Activated CD4-positive, alpha-beta T cell treated with anti-CD3 and anti-CD28 coated beads for 36 hours (primary cell): ENCODE measurements at places on chromosomes 7 and 10.
A peak's percentile ranks its signal among the peaks of the same experiment; 100 is the strongest.

DNA sequence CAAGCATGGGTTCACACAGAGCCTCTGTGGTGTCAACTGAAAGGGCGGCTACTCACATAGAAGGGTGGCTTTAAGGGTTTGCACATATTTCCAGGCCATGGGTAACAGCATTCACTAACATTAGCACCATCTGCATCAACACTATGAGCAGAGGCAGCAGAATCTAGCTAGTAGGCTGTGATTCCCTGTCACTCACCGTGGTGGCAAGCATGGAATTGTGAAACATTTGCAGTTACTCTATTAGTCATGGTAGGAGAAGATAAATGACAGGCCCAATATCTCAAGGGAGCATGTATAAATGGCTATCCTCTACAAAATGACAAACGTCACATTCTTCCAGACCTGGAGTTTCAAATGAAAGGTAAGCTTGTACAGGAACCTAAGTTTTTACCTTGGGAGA, 32.2 kb upstream of the CUBN start:
- no peak for DNase-seq

DNA sequence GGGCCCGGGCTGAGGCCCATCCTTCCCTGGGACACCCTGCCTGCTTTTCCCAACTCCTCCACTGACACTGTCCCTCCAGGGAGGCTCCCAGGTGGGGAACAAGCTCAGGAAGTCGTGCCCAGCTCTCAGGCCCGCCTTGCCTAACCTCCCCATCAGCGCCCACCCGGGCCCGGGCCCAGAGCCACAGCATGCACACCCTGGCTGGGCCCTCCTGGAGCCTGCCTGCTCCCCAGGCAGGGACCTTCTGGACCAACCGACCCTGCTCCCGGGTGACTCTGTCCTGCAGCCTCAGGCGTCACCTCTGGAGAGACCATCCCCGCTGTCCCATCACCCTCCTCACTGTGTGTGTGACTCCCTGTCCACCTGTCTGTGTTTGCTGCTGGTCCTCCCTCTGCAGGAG, 1.8 kb upstream of the TMEM184A start:
- no peak for DNase-seq

- no peak for DNase-seq
Observed at GRCh38 chr10:18830277-18830676, 171.0 kb downstream of the ARL5B start.

- no peak for DNase-seq
Observed at GRCh38 chr7:87001214-87001613, 58.2 kb downstream of the ELAPOR2 start.

GRCh38 chr10:131452926-131453720, 141.6 kb upstream of the TCERG1L start:
- DNase-seq = peak; percentile 9

DNA sequence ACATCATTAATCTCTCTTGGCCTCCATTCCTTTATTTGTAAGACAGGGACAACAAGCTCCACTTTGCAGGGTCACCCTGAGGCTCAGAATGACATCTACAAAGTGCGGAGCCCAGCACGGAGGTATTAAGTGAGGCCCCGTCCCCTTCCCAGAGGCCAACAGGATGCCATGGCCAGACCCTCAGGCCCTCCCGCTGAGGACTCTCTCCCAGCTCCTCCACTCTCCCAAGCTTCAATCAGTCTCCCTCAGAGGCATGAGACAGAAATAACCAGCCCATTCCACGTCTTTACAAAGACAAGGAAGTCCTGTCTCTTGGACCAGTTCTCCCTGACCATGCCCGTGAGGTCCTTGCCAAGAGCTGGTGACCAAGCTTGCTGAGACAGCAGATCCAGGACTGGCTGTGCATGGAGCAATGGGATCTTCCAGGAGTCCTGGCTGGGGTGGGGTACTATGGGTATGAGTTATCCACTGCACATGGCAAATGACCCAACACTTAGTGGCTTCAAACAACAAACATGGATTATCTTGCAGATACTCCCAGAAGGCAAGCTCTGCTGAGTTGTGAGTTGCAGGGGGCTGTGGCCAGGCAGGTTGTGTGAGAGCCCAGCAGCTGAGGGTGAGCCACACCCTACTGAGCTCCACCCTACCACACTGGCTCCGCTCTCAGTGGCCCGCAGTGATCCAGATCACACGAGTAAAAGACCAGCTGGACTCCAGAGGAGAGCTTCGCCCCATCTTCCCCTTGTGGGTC, 4.3 kb upstream of the PPIF start:
- no peak for DNase-seq

DNA sequence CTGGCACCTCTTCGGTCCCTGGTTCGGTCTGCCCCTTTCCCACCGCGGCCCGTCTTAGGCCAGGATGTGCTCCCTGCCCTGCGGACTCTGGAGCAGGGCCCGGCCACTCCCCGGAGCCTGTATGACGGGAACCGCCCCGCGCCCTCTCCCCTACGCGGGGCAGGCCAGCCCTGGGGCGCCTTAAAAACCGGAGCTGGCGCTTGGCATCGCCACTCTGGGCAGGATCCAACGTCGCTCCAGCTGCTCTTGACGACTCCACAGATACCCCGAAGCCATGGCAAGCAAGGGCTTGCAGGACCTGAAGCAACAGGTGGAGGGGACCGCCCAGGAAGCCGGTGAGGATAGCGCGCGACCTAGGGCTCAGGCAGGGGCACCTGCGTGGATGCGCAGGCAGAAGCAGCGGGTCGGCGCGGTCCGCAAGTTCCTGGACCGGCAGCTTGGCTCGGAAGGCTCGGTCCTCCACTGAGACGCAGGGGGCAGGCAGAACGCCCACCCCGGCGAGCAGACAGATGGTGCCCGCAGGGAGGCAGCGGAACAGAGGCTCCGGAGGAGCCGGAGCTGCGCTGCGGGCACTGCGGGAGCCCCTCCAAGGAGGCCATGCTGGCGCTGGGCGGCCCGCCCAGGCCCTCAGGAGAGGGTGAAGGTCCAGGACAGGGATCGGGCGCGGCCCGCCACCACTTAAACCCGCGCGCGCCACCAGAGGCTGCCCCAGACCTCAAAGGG, at the start of gene ADIRF:
ADIRF (plus strand) TSS at position 212 of the 723 bp plus-strand sequence; CDS start at position 275, 63 bp downstream.
- peak; percentile 22 for DNase-seq

GRCh38 chr10:87593702-87594101, 66.0 kb upstream of the PAPSS2 start:
- no peak for DNase-seq

- no peak for DNase-seq
Observed at GRCh38 chr7:100220586-100221230, 959 bp downstream of the PVRIG start.

DNA sequence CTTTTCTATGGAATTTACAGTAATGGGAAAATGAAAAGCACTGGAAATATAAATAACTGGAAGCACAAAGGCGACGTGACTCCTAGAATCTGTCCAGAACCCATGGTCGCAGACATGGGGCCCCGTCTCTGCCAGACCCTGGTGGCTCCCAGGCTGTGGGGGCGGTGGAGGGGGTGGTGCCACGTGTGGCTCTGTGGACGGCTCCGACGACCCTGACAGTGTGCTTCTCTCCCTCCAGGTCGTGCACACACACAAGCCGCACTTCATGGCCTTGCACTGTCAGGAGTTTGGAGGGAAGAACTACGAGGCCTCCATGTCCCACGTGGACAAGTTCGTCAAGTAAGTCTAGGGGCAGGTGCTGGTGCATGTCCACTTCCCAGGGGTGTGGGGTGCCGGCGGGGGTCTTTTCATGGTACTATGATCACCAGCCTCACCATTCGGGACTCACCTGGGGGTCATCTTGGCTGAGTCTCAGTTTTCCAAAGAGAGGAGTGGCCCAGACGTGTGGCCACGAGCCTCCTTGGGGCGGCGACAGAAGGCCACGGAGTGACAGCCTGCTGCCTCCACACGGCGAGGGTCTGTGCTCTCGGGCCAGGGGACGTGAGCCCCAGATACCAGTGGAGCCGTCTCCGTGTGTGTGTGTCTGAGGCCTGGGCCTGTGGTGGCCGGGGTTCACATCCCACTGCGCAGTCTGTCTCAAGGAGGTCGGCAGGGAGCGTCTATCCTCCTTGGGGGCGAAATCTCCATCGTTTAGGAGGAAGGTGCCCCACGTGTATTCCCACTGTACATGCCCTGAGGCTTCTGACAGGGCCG, 108.2 kb downstream of the INPP5A start:
- no peak for DNase-seq

DNA sequence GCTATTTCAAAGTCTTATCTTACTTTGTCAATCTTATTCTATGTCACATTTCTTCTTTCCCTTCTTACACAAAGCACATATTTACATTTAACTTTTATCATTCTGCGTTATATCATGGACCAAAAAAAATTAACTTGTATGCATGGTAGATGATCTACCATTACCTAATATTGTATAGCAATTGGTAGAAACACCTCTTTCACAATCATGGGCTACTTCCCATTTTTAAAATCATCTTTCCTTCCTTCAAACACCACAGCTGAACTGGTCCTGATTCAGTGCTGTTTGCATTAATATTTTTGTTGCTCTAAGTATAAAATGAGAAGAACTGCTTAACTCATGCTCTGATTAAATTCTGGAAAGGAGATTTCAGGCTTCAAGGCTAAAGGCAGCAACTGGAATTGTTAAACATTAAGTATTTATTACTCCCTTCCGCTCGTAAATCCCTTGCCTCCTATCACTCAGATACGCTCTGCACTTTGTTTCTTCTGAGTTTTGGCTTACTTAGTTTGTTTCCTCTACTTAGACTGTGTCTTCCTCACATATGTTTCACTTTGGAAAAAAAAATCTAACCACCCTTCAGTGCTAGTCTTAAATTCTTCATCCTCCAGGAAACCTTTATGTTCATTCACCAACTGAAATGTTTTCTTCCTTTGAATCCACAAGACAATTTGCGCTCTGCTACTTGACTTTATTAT, 901.4 kb downstream of the PCDH15 start:
- DNase-seq = no peak

DNA sequence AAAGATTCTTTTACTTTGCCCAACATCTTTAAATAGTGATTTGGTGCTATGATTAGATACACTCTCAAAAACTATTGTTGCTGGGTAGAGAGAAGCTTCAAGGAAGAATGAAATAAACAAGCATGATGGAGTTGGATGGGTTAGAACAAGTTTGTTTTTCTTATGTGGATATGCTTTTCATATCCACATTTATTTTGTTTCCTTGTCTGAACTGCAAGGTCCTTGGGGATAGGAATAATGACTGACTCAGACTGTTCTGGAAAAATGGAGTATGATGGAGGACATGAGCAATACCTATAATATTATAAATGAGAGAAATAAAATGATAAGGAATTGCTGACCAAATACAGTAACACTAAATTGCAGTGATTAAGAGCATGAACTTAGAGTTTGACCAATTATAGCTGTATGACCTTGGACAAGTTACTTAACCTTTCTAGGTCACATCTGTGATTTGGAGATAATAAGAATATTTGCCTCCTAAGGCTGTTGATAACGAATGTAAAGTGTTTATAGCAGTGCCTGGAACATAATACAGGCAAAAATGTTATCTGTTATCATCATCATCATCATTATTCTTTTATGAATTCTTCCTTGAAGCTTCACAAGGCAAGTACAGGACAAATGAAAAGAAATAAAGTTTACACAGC, 847.5 kb downstream of the LRMDA start:
- DNase-seq = no peak

- DNase-seq = no peak
Observed at GRCh38 chr7:142793156-142793555, 22.4 kb downstream of the PRSS2 start.

- DNase-seq = no peak
Observed at GRCh38 chr7:28102797-28103196, 77.8 kb downstream of the JAZF1 start.

DNA sequence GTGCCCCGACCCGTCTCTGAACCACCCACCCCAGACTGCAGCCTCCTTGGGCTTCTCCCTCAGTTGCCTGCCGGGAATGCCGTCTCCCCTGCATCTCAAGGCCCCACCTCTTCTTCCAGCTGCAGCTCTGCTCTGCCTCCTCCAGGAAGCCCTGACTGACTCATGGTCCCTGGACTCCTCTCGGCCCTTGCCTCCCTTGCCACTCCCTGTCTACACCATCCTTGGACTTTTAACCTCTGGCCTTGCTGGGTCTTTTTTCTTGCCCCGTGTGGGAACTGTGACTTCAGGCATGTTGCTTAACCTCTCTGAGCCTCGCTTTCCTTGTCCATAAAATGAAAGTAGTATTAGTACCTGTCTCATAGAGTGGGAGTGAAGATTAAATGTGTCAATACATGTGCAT, 56.3 kb downstream of the C10orf105 start:
- no peak for DNase-seq

GRCh38 chr7:5598769-5599371, 175.2 kb upstream of the TNRC18 start:
- DNase-seq = no peak

GRCh38 chr10:22605168-22605567, 109.2 kb downstream of the PIP4K2A start:
- DNase-seq = no peak

DNA sequence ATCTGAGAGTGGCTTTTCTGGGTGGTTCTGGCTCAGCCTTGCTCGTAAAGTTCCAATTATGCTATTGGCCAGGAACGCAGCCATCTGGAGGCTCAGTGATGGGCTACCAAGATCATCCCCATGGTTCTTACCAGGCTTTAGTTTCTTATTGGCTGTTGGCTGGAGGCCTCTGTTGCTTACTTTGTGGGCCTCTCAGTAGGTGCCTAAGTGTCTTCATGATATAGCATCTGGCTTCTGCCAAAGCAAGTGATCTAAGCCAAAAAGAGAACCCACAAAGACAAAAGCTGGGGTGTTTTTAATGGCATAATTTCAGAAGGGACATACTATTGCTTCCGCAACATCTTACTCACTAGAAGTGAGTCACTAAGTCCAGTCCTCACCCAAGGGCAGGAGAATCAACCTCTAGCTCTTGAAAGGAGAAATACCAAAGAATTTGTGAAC, 132.0 kb upstream of the MDFIC start:
- DNase-seq = no peak

- no peak for DNase-seq
Observed at GRCh38 chr7:108911016-108911415, 341.3 kb downstream of the DNAJB9 start.

DNA sequence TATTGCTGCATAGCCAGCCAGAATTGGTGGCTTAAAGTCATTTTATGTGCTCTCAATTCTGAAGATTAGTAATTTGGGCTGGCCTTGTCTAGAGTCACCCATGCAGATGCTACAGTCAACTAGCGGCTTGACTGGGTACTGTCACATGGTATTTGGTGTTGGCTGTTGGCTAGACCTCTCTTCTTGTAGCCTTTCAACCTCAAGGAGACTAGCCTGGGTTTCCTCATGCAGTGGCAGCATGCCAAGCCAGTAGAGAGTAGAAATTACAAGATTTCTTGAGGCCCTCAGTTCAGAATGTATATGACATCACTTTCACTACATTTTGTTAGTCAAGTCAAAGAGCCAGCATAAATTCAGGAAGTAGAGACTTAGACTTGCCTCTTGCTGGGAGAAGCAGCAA, 3.7 kb upstream of the ZNF800 start:
- DNase-seq = peak; percentile 76

- peak; percentile 23 for DNase-seq
Observed at GRCh38 chr10:4074545-4075407, 289.8 kb upstream of the KLF6 start.

DNA sequence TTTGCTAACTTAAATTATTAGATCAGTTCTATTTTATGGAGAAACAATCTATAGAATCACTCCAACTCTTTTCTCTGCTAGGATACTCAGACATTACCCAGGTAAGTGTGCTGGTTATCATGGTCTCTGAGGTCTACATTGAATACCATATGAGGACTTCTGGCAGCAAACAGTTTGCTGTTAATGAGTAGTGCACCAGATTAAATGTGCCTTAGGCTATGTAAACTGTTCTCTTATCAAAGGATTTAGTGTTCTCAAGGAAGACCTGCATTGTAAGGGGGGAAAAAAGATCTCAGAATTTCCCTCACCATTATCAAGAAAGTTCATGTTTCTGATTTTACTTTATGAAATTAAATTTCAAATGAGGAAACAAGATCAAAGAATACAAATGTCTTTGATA, 107.5 kb downstream of the ITGB8 start:
- no peak for DNase-seq
